LNCaP clone FGC (cell line): ENCODE measurements at places on chromosomes 16 and 17.

DNA sequence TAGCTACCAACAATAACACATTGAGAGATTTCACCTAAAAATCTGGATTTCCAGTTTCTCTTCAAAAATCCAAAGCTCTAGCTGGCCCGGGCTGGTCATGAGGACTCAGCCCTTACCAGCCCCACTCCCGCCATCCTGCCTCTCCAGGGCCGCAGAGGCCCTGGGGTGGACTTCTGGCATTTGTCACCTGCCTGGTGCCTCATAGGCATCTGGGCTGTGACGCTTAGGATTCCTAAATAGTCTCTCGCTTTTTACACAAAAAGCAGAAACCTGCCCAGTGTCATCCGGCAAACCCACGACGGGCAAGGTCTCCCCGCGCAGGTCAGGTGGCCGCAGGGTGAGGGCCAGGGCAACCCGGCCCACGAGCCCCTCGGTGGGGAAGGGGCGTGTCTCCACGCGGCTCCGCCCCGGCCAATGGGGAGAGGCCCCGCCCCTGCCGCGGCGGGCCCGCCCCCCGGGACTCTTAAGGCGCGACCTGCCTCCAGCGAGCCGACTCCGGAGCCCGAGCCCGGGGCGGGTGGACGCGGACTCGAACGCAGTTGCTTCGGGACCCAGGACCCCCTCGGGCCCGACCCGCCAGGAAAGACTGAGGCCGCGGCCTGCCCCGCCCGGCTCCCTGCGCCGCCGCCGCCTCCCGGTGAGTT, at the start of gene VASN:
Gene VASN, plus strand, starts transcription at position 492 of the 644 bp plus-strand sequence. CDS start 9,030 bp downstream, outside the sequence.
- no peak for DNase-seq

- DNase-seq = no peak
Measured at GRCh38 chr17:72419866-72420774, 299.3 kb downstream of the SOX9 start.

GRCh38 chr17:67707442-67707841, 10.3 kb upstream of the NOL11 start:
- no peak for DNase-seq

DNA sequence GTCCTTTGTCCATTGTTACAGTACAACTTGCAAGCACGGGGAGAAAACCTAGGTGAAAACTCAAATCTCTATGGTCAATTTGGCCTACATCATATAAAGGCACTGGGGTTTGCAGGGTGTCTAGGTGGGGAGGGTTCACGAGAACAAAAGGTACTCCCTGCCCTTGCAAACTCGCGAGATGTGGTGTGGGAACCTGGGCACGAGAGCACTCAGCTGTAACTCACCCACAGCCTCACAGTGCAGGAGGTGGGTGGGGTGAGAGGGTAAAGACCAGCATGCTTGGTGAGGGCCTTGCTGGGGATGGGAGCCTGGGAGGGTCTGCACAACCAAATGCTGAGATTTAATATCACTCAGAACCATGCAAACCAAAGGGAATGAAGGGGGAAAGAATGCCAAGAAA, 18.4 kb upstream of the ZNF594 start:
- no peak for DNase-seq

DNA sequence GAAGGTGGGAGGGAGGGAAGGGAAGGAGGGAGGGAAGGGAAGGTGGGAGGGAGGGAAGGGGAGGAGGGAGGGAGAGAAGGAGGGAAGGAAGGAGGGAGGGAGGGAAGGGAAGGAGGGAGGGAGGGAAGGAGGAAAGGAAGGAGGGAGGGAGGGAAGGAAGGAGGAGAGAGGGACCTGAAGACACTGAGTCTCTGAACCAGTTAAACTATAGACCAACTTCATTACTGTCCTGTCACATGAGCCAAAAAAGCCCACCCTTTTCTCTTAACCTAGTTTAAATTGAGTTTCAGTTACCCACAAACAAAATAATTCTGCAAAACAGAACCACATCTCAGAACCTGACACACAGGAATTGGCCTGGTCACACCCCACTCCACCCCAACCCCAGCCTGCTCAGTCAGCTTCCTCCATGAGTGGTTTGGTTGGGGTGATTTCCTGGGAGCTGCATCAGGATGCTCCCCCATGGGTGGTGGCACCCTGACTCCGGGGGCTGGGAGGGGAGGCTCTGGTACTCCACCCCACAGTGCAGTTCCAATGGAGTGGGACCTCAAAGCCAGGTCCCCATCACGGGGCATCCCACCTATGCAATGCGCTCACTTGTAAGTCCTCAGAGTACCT, 4.7 kb upstream of the PRR29 start:
- no peak for DNase-seq

DNA sequence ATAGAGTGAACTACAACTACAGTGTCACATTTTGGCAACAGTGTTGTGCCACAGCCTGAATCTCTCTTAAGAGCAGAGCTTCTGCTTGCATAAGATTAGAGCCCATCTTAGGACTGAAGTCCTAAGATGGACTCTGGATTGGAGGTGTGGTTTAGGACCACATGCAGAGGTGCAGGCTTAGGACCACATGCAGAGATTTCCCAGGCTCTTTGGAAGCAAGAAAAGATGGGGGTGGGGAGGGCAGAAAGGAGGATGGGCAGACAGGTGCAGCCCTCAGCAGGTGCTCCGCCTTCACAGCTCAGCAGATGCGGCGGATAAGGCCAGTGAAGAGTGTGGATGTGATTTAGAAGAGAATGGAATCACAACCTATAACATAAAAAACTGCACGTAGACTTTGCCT, 128.7 kb downstream of the TANGO6 start:
- no peak for DNase-seq

DNA sequence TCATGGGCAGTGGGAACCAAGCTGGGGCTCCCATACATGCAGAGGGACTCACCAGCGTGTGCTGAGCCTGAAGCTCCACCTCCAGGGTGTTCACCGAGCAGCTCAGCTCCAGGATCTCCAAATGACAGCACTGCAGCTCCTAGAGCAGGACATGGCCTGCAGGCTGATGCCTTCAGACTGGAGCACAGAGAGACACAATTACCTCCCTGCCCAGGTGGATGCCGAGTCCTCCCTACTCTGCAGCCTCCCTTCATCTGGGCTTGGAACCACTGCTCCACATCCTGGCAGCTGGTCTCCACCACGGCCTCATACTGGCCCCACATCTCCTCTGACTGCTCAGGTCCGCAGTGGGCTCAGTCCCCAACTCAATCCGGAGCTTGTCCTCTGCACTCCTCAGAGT, 8.2 kb upstream of the KRT38 start:
- DNase-seq = no peak
